Heart right ventricle (tissue), 16 donors: ENCODE measurements at places on chromosomes 1 and 21. TPM values are rescaled to one million over a fixed set of nuclear protein-coding genes. Genes with fewer than 3 reads are reported as not detected.

The STUM gene
- total RNA-seq, result 1.1 TPM

DNA sequence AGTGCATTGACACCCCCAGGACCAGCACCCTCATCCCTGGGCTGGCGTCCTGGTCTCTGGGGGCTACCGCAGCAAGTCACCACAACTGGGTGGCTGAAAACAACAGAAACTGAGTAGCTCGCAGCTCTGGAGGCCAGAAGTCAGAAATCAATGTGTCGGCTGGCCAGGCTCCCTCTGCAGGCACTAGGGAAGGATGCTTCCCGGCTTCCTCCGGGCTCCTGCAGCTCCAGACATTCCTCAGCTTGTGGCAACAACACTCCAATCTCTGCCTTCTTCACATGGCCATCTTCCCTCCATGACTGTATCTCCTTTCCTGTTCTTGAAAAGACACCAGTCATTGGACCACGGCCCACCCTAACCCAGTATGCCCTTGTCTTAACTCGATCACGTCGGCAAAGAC is 224.2 kb downstream of the NPHP4 start:
- DNase-seq, result no peak

GRCh38 chr1:200925831-200926230 is 31.1 kb downstream of the INAVA start:
- no peak for DNase-seq

DNA sequence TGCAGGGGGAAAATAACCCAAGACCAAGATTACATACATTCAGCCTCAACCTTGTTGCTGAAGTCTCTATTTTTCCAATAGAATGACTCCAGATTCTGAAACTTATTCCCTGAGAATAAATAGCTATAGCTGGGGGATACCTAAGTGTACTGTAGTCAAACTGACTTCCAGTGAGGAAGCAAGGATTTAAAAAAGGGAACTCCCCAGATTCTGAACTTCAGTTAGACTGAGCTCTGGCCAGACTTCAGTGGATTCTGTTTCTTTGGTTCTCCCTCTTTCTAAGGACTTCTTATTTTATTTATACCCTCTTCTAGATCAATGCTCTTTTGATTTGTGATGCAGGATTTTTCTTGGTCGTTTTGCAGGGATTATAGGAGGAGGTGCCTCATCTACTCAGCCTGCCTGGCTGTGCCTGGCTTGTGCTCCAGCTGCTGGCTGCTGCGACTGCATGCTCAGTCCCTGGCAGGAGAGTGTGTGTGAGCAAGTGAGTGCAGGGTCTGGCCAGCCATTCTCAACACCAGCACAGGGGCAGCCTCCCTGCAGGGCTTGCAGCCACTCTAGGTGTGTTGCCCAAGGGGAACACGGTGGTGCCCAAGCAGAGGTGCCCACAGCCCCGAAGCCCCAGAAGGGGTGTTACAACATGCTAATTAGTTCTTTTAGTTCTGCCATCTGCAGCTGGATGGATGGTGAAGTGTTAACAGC is 43.0 kb downstream of the SPATA17 start:
- no peak for DNase-seq

GRCh38 chr1:231613419-231614349 is 12.9 kb upstream of the DISC1 start:
- DNase-seq, result no peak
